ENCODE measurements at places on chromosomes 5 and 9. TPM values are rescaled to one million over a fixed set of nuclear protein-coding genes. Genes with fewer than 3 reads are reported as not detected.

GRCh38 chr9:134936346-134937163, 18.8 kb upstream of the FCN1 start:
- no peaks in the 10 kb centered on the region for H3K27me3 ChIP-seq
- no peak overlapping the region for H3K27ac ChIP-seq
- no peak overlapping the region for H3K4me3 ChIP-seq
- DNase-seq = no peak
- H3K4me1 ChIP-seq = no peaks in the 10 kb centered on the region

- no peaks in the 10 kb centered on the region for H3K36me3 ChIP-seq
- no peak for DNase-seq
- no peaks in the 10 kb centered on the region for H3K4me1 ChIP-seq
- no peak overlapping the region for H3K27ac ChIP-seq
Measured at GRCh38 chr5:128378196-128378595, 159.8 kb downstream of the FBN2 start.

DNA sequence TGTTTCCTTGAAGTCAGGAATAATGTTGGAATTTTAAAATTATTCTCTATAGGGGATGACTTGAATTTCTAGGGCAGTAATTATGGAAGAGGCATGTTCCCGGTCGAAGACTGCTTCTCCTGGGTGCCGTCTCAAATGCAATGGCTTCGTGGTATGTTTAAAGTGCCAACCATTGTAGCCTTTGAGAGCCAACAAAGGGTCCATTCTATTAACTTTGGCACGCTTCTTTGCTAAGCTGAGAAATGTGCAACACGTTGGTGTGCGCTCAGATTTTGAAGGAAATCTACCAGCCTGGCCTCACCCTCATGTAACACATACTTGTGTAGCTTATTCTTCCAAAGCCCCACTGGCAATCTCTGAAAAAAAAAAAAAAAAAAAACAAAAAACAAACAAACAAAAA, 221.2 kb upstream of the ANKH start:
- no peak for DNase-seq
- no peak overlapping the region for H3K27ac ChIP-seq
- H3K4me3 ChIP-seq = no peak overlapping the region
- H3K36me3 ChIP-seq = no peaks in the 10 kb centered on the region

PHF24 gene
- 0.64 TPM for total RNA-seq

F12 gene
- 14.7 TPM for total RNA-seq

HMMR gene
- 44.5 TPM for total RNA-seq

DNA sequence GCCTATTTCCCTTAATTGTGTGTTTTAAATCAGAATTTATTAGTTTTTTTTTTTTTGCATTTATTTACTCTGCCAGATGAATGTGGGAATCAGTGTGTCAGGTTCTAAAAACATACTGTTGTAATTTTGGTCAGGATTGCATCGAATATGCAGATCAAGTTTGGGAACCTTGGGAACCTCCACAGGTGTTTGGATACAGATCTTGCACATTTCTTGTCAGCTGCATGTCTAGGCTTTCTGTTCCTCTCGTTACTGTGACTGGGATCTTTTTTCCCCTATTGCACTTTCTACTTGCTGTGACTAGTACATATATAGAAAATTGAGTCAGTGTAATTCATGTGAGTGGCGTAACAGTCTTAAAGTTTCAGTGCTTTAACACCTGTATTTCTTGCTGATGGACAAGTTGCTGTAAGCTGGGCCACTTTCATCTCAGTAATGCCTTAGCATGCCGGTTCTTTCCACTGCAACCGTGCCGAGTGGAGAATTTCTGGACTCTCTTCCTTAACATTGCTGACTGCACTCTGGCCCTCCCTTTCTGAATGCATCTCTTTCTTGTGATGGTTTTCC, 112.5 kb downstream of the TENT4A start:
- DNase-seq = no peak
- no peak overlapping the region for H3K27ac ChIP-seq
- H3K4me3 ChIP-seq = no peak overlapping the region
- H3K4me1 ChIP-seq = no peaks in the 10 kb centered on the region
- no peaks in the 10 kb centered on the region for H3K36me3 ChIP-seq

KCNN2 gene
- total RNA-seq = 0.84 TPM

ACTBL2 gene
- not detected for total RNA-seq

GRCh38 chr5:59197911-59198310, 615.0 kb downstream of the RAB3C start:
- no peak overlapping the region for H3K4me3 ChIP-seq
- H3K27ac ChIP-seq = no peak overlapping the region
- no peak for DNase-seq
- H3K27me3 ChIP-seq = no peaks in the 10 kb centered on the region
- no peaks in the 10 kb centered on the region for H3K4me1 ChIP-seq
- H3K36me3 ChIP-seq = no peaks in the 10 kb centered on the region

GRCh38 chr5:142544071-142544753, 141.7 kb downstream of the FGF1 start:
- DNase-seq = no peak
- no peaks in the 10 kb centered on the region for H3K36me3 ChIP-seq
- H3K4me1 ChIP-seq = no peaks in the 10 kb centered on the region
- no peak overlapping the region for H3K27ac ChIP-seq
- no peaks in the 10 kb centered on the region for H3K27me3 ChIP-seq

DNA sequence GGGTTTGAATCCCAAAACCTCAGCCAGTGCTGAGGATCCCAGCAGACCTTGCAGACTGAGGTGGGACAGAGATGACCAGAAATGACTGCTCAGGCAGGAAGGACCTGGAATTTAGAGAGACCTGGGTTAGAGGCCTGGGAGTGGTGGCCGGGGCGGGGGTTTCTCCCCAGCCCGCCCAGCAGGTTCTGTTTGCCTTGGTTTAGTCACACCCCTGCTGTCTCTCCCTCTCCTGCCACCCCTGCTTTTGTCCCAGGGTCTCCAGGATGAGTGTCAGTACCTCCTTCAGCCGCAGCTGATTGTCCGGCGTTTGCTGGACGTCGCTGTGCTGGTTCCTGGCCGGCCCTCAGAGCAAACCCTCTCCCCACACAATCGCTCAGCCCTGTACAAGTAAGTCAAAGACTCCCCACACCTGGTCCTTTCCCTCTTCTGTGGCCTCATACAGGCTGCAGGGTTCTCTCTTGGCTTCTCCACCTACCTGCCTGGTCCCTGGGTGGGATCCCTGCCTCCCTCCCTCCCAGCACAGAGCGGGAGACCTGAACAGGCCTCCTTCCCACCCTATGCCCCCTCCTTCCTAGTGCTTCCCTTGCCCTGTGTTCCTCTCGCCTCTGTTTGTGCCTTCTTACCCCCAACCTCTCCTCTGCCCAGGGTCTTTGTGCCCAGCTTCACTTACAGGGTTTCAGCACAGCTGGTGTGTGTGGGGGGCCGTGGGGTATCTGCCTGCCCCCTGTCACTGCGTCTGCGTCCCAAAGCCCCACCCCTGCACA, 12.0 kb downstream of the TMEM8B start:
- H3K4me3 ChIP-seq = no peak overlapping the region
- H3K36me3 ChIP-seq = no peaks in the 10 kb centered on the region
- peaks cover 8% of the 10 kb centered on the region for H3K4me1 ChIP-seq
- no peak for DNase-seq
- H3K27ac ChIP-seq = no peak overlapping the region

- H3K4me3 ChIP-seq = no peak overlapping the region
- H3K27ac ChIP-seq = no peak overlapping the region
- H3K4me1 ChIP-seq = no peaks in the 10 kb centered on the region
- no peaks in the 10 kb centered on the region for H3K27me3 ChIP-seq
Measured at GRCh38 chr5:93874491-93874890, 133.1 kb upstream of the POU5F2 start.

GRCh38 chr5:111762895-111763294, 5.9 kb upstream of the NREP start:
- no peaks in the 10 kb centered on the region for H3K36me3 ChIP-seq
- no peak overlapping the region for H3K27ac ChIP-seq
- no peak for DNase-seq
- no peaks in the 10 kb centered on the region for H3K27me3 ChIP-seq
- H3K4me1 ChIP-seq = no peaks in the 10 kb centered on the region

- DNase-seq = no peak
- H3K4me1 ChIP-seq = no peaks in the 10 kb centered on the region
- H3K4me3 ChIP-seq = no peak overlapping the region
Measured at GRCh38 chr5:158276692-158277091, 417.7 kb upstream of the CLINT1 start.

SLC6A18 gene
- not detected for total RNA-seq

DNA sequence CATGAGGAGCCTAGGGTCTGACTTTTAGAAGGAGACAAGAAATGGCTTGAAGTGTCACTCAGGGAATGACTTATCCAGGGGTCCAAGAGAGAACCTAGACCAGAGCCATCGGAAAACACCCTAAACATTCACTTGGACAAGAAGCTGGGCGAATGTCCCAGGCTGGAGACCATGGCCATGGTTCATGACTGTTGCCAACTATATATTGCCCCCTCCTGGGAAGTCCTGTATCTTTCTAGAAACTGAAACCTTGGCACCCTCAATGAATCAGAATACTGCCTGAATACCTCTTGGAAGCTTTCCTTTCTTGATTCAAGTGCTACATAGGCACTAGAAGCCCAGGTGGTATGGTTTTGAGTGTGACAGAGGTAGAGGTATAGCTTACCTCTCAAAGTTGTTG, 29.9 kb downstream of the TRMO start:
- no peaks in the 10 kb centered on the region for H3K36me3 ChIP-seq
- DNase-seq = no peak
- H3K4me1 ChIP-seq = no peaks in the 10 kb centered on the region

DNA sequence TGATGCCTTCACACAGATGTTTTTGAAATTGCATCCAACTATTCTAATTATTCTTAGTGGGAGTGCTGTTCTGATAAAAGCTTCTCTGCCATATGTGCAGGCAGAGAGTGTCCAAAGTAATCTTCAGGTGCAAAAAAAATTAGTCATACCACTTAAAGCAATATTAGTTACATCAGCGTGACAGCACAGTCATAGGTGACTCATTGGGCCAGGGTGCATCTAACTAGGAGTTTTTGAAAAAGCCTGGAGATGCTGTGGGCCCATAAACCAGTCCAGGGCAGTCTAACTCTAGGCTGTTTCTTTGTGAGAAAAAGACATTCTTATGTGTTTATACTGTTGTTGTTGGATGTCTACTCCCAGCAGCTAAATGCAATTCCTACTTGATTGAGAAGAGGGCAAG, 33.0 kb upstream of the C6 start:
- no peaks in the 10 kb centered on the region for H3K36me3 ChIP-seq
- no peak overlapping the region for H3K27ac ChIP-seq
- H3K27me3 ChIP-seq = no peaks in the 10 kb centered on the region
- no peak overlapping the region for H3K4me3 ChIP-seq

C9orf152 gene
- total RNA-seq = 80.1 TPM

- no peaks in the 10 kb centered on the region for H3K36me3 ChIP-seq
- H3K27me3 ChIP-seq = no peaks in the 10 kb centered on the region
- no peaks in the 10 kb centered on the region for H3K4me1 ChIP-seq
- no peak for DNase-seq
- H3K4me3 ChIP-seq = no peak overlapping the region
- H3K27ac ChIP-seq = no peak overlapping the region
Measured at GRCh38 chr5:177036443-177036842, 13.9 kb downstream of the ZNF346 start.

DNA sequence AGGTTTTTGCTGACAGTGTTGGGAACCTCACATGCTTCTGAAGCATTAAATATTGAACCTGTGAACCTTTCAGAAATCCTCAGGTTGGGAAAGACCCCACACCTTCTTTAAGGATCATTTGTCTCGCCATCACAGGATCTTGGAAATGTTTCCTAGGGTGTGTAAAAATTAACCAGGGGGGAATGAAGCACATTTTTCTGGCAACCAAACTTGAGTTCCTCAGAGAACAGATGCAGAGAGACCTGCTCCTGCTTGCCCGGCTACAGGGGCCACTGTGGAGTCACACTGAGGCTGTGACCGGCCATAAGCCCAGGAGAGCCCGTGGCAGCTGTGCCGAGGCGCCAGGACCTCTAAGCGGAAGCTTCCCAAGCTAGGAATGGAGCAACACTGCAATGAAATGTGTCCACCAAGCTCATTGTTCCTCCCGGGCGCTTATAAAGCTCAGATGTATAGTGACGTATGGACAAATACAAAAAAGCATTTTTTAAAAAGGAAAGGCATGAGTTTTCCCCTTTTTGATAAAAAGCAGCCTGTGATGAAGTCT, 7.7 kb downstream of the CXCL14 start:
- no peaks in the 10 kb centered on the region for H3K27me3 ChIP-seq
- H3K4me3 ChIP-seq = no peak overlapping the region
- H3K4me1 ChIP-seq = no peaks in the 10 kb centered on the region
- no peak overlapping the region for H3K27ac ChIP-seq
- no peaks in the 10 kb centered on the region for H3K36me3 ChIP-seq

DNA sequence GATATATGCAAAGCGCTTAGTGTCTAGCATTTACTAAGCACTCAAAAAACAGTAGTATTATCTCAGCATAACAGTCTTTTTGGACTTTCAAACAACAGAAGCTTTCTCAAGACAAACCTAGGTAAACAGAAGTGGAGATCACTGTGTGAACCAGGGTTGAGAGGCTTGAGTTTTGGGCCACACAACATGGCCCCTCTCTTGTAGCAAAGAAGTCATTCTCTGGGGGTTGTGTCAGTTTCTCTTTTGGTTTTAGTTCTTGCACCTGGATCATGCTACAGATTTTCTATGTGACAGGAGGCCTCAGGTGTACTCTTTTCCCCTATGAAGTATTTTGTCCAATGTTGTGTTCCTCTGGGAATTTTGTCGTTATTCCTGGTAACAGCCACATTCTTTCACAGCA, 30.0 kb downstream of the INSYN2B start:
- DNase-seq = no peak
- no peak overlapping the region for H3K27ac ChIP-seq
- H3K27me3 ChIP-seq = no peaks in the 10 kb centered on the region
- H3K36me3 ChIP-seq = no peaks in the 10 kb centered on the region
- no peak overlapping the region for H3K4me3 ChIP-seq
- no peaks in the 10 kb centered on the region for H3K4me1 ChIP-seq

- H3K27me3 ChIP-seq = no peaks in the 10 kb centered on the region
- H3K36me3 ChIP-seq = no peaks in the 10 kb centered on the region
- no peak for DNase-seq
- no peak overlapping the region for H3K4me3 ChIP-seq
- no peaks in the 10 kb centered on the region for H3K4me1 ChIP-seq
- no peak overlapping the region for H3K27ac ChIP-seq
Measured at GRCh38 chr5:134459491-134459890, 47.8 kb upstream of the CDKN2AIPNL start.

DNA sequence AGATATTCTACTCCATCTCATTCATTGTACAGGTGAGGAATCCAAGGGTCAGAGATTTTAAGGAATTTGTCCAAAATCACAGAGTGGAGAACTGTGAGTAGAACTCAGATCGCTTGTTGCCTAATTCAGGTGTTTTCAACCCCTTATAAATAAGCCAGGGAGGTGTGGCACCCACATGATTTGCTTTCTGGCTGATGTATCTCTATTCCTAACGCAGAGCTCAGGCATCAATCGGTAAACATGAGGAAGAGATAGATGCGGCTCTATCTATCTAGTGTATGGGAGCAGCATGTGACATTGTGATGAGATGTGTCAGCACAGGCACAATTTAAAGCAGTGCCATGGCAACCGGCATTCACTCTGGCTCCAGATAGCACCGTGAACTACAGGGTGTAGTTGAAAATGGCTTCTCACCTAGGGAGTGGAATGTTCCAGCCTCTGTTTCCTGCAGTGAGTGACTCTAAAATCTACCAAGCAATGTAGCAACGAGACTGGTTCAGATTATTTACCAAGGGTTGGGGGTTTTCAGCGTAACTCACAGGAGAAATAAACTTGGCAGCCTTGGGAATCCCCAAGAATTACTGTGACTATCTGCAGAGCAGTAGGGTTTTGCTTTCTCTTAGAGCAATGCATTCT, 53.4 kb upstream of the SUB1 start:
- peak overlapping the region; percentile 2 for H3K4me3 ChIP-seq
- no peaks in the 10 kb centered on the region for H3K36me3 ChIP-seq
- no peaks in the 10 kb centered on the region for H3K4me1 ChIP-seq
- no peak for DNase-seq

All from colonic mucosa (tissue), 4 donors.